Right kidney (tissue), 9 donors: ENCODE measurements at places on chromosomes 2 and 18.

- no peak for DNase-seq
Measured at GRCh38 chr2:212424082-212424481, 114.5 kb downstream of the ERBB4 start.

- DNase-seq: no peak
Measured at GRCh38 chr2:227186751-227187150, 22.3 kb downstream of the COL4A3 start.

DNA sequence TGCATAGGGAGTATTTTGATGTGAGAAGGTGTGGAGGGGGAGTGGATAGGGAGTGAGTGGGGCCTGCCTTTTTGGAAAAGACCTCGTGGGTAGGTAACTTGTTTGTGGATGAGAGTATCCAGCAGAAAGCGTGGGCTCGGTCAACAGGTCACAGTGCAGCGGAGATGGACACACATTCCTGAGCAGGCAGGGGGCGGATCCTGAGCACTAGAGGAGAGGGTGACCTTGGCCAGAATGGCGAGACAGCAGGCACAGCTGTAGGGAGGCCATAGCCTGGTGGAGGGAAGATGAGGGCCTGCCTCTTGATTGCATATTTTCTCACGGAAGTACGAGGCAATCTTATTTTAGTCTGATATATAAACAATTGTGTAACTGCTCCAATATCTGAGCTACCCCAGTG lies 3.6 kb upstream of the MC2R start:
- DNase-seq: no peak

GRCh38 chr2:138757384-138757783 lies 22.8 kb downstream of the NXPH2 start:
- DNase-seq: no peak

DNA sequence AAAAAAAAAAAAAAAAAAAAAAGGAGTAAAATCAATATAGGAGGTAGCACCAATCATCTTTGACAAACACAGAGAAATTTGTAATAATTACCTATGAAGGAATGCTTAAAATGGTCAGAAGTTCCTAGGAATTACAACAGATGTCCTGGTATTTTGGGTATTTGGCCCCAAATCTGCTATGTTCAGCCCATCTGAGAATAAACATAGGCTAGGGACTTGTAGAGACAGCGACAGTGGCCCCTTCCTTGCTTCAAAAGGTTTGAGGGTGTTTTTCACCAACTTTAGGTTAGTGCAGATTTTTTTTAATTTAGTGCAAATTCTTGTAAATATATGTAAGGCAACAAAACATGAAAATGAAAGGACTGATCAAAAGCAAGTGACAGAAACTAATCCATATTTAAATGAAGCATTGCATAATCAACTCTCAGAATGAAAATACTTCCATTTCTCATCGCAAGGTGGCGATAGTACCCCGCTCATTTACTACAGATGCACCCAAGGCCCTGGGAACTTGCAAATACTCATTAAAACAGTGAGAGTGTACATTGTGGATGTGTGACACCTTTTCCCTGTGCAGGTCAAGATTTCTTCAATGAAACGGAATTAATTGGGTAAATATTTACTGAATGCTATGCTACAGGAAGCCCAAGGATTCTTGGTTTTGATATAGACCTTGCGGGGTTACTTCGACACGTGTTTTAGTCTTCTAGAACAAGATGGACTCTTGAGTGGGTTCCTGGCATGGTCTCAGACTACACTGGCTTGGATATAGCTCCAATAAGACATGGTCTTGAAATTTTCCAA lies 44.6 kb downstream of the FAM124B start:
- DNase-seq: peak; percentile 16

GRCh38 chr2:210888035-210888434 lies 331.6 kb downstream of the CPS1 start:
- DNase-seq: no peak

DNA sequence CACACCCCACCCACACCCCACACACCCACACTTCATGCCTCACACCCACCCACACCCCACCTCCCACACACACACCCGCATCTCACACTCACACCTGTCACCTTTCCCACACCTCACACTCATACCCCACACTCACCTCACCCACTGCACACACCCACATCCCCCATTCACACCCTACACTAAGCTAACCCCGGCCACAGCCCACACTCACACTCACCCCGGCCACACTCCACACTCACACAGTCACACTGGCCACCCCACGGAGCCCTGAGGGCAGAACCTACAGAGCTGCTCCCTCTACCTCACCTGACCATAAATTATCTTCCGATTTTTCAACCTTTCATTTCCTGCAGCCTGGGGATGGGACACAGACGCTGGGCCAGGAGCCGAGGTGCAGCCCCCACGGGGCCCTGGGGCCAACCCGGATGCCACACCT lies 241.3 kb downstream of the HDAC4 start:
- DNase-seq: no peak

DNA sequence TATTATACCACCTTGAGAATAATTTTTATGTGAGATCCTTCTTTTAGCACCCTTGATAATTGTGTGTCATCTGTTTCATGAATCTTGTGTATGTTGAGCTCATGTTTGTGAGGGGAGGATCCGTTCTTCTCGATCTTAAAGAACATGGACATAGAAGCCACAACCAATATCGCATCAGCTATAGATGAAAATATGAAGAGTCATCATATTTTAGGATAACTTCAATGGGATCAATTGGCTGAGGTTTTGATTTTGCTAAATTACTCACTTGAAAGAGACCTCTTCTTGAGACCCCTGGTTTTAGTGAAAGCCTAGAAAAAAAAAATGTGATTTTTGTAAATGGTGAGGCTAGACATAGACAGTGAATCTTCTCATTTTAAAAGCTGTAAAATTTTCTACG lies 385.3 kb upstream of the NRP2 start:
- DNase-seq: no peak

- DNase-seq: no peak
Measured at GRCh38 chr2:157159221-157159934, 98.1 kb upstream of the GALNT5 start.

GRCh38 chr2:2271469-2271941 lies 59.6 kb downstream of the MYT1L start:
- DNase-seq: no peak

GRCh38 chr2:30704309-30705020 lies 102.8 kb downstream of the CAPN13 start:
- no peak for DNase-seq

- peak; percentile 45 for DNase-seq
Measured at GRCh38 chr2:41990688-41991087, 57.1 kb upstream of the PKDCC start.

- no peak for DNase-seq
Measured at GRCh38 chr2:85503168-85503850, 35.7 kb upstream of the MAT2A start.

- no peak for DNase-seq
Measured at GRCh38 chr18:57311472-57311871, 40.9 kb upstream of the ST8SIA3 start.

GRCh38 chr18:10890022-10890421 lies 259.3 kb downstream of the PIEZO2 start:
- no peak for DNase-seq

- no peak for DNase-seq
Measured at GRCh38 chr18:25873833-25874232, 216.6 kb downstream of the SS18 start.

DNA sequence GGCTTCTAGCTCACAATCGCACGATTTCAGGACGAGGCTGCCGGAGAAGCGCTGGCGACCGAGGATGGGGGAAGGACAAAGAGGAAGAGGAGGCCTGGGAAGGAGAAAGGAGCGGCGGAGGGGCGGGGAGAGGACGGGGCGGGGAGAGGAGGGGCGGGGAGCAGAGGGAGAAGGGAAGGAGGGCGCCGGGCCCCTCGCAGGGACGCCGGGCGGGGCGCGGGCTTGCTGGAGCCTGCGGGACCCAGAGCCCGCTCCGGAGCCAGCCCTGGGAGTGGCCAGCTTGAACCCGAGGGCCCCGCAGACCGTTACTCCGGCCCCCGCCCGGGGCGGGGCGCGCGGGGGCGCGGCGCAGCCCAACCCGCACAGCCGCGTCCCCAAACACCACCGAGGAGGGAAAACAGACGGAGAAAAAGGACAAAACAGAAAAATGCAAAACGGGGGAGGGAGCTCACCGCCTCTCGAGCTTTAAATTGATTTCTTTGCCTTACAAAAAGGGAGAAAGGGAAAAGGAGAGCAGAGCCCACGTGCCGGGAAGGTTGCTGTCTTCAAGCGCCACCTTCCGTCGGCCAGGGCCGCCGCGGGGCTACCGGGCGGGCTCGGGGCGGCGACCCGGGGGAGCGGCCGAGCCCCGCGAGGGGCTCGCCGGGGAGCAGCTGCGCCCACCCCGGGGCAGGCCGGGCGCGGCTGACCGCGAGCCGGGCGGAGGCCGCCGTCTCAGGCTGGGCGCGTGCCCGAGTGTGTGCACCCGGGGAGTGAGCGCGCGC lies 781 bp upstream of the SOX11 start:
- peak; percentile 96 for DNase-seq

DNA sequence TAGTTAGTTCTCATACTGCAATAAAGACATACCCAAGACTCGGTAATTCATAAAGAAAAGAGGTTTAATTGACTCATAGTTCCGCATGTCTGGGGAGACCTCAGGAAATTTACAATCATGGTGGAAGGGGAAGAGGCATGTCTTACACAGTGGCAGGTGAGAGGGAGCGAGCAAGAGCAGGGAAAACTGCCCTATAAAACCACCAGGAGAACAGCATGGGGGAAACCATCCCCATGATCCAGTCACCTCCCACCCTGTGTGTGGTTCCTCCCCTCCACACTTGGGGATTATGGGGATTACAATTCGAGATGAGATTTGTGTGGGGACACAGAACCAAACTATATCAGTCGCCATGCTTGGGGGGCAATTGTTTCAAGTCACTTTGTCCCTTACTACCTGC lies 1.1 kb upstream of the SSB start:
- no peak for DNase-seq

- no peak for DNase-seq
Measured at GRCh38 chr2:185475914-185476313, 262.7 kb upstream of the FSIP2 start.

DNA sequence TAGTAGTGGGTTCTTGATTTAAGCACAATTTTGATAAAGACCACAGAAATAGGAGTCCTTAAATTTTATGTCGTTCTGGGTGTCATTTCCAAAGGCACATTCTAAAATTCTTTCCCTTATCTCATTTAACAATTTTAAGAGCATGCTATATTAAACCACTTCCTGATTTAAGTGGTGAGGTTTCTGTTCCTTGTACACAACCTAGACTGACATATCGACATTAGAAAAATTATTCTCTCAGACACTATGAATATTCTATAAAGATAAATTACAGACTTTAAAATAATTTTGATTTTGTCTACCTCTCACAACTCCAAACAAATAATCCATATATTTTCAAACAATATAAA lies 923.8 kb downstream of the LRP1B start:
- no peak for DNase-seq

GRCh38 chr2:43454791-43455190 lies 141.0 kb downstream of the THADA start:
- no peak for DNase-seq

DNA sequence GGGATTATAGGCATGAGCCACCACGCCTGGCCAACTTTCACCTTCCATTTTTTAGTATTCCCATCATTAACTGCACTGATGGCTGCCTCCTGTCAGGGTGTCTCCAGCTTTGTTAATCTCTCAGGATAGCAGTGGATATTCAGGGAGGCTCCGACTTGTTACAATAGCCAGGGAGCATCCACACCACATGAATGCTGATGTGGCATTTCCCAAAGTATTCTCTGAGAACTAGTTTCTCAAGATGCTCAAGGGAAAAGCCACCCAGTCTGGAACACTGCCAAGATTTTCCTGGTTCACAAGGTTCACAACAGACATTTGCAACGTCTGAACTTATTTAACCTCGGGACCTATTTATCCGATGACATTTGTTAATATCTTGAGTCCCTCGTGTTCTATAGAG lies 33.8 kb downstream of the ZNF519 start:
- no peak for DNase-seq

DNA sequence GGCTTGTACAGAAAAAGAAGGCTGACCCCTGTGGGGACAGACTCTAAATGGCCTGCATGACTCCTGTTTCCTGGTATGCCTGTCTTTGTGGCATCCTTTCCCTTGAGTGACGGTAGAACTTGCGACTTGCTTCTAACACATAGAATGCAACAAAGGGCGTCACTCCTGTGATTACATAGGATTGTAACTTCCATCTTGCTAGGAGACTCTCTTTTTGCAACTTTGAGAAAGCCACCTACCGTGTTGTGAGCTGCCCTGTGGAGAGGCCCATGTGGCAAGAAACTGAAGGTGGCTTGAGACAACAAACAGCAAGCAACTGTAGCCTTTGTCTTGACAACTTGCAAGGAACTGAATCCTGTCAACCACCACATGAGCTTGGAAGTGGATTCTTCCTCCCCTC lies 46.5 kb downstream of the THNSL2 start:
- no peak for DNase-seq

GRCh38 chr2:60531701-60532133 lies 21.7 kb downstream of the BCL11A start:
- peak; percentile 49 for DNase-seq

- DNase-seq: no peak
Measured at GRCh38 chr2:64085936-64086335, 58.3 kb downstream of the PELI1 start.

- DNase-seq: no peak
Measured at GRCh38 chr18:74569401-74569800, 28.3 kb upstream of the ZNF407 start.

DNA sequence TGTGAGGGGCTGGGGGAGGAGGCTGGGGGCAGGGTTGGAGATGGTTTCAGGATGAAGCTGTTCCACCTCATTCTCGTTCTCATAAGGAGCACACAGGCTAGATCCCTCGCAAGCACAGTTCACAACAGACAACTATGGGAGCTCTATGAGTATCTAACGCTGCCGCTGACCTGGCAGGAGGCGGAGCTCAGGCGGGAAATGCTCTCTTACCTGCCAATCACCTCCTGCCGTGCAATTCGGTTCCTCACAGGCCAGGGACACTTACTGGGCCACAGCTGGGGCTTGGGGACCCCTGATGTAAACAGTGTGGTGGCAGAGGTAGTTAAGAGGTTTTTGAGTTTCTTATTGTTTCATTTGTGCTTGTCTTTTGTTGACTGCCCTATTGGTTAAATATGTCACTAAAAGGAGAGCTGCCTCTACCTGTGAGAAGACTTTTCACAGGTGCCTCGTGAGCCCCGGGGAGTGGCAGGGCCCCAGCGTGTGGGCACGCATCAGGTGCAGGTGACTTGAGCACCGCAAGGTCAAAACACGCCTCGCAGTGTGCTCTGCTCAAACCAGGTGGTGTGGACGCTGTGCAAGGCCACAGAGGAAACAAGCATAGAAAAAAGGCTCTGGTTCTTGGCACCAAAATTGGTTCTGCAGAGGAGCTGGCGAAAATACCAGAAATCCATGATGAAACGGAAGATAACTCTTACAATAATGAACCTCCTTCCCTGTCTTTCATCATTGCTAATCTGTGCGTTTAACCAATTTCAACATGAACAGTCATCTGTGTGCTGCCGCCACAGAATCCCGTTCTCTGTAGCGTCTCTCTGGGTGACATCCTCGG lies 10.2 kb downstream of the MLPH start:
- no peak for DNase-seq
